ENCODE measurements at places on chromosomes 5 and 9. TPM values are rescaled to one million over a fixed set of nuclear protein-coding genes. Genes with fewer than 3 reads are reported as not detected.

SIT1 gene
- polyA plus RNA-seq, result 13.2 TPM

TAF1L gene
- polyA plus RNA-seq, result not detected

PRDM9 gene
- not detected for polyA plus RNA-seq

ZNF618 gene
- polyA plus RNA-seq, result 12.1 TPM

PCDHA12 gene
- 5.1 TPM for polyA plus RNA-seq

WDR5 gene
- polyA plus RNA-seq, result 38.1 TPM

IDNK gene
- polyA plus RNA-seq, result 0.94 TPM

FOXE1 gene
- 0.12 TPM for polyA plus RNA-seq

TUSC1 gene
- polyA plus RNA-seq, result 6.4 TPM

ADAMTSL2 gene
- polyA plus RNA-seq, result 0.21 TPM

SLC46A2 gene
- not detected for polyA plus RNA-seq

GRCh38 chr9:133386338-133386737 lies 10.2 kb downstream of the STKLD1 start:
- no peak overlapping the region for H3K4me3 ChIP-seq
- no peak overlapping the region for H3K27ac ChIP-seq
- DNase-seq, result no peak

DNA sequence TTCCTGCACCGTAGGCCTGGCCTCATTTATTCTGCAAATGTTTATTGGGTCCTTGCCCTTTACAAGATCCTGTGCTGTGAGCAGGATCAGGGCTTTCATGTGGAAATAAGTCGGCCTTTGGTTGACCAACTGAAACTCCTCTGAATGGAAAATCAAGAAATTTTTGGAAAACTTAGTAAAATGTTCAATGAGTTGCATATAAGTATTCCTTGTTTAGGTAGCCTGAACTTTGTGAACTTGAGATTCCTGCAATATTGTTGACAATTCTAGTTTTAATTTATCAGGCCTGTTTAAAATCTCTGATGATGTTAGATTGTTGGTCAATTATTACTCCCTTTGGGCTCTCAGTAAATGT lies 1.1 kb downstream of the MAML1 start:
- H3K27me3 ChIP-seq, result no peaks in the 10 kb centered on the region
- peak overlapping the region; percentile 90 for H3K27ac ChIP-seq
- peak overlapping the region; percentile 75 for H3K4me3 ChIP-seq
- DNase-seq, result no peak
- H3K36me3 ChIP-seq, result peaks cover 10% of the 10 kb centered on the region

DNA sequence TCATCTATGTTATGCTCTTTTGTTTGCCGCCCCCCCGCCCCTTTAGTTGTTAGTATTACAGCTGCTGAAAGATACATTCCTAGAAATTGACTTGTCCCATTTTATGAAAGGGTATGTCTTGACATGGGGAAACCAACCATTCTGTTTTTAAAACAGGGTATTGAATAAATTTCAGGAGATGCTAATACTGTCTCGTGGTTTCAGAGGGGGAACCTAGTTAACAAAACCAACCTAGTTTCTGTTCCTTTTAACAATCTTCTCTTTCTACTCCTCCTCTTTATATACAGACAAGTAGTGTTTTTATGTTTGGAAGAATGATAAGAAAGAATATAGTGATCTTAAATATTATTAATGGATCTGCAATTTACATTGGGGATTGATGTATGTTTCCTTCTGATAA lies 3.5 kb downstream of the PIP5K1B start:
- no peak overlapping the region for H3K4me3 ChIP-seq
- DNase-seq, result no peak
- peaks cover 23% of the 10 kb centered on the region for H3K4me1 ChIP-seq
- H3K36me3 ChIP-seq, result no peaks in the 10 kb centered on the region
- H3K27me3 ChIP-seq, result peaks cover 42% of the 10 kb centered on the region
- H3K27ac ChIP-seq, result no peak overlapping the region

- no peak for DNase-seq
- no peak overlapping the region for H3K27ac ChIP-seq
- H3K36me3 ChIP-seq, result no peaks in the 10 kb centered on the region
- H3K4me3 ChIP-seq, result peak overlapping the region; percentile 90
- peaks cover 9% of the 10 kb centered on the region for H3K4me1 ChIP-seq
- H3K27me3 ChIP-seq, result no peaks in the 10 kb centered on the region
Observed at GRCh38 chr9:128204858-128205257, 1.7 kb downstream of the DNM1 start.

DNA sequence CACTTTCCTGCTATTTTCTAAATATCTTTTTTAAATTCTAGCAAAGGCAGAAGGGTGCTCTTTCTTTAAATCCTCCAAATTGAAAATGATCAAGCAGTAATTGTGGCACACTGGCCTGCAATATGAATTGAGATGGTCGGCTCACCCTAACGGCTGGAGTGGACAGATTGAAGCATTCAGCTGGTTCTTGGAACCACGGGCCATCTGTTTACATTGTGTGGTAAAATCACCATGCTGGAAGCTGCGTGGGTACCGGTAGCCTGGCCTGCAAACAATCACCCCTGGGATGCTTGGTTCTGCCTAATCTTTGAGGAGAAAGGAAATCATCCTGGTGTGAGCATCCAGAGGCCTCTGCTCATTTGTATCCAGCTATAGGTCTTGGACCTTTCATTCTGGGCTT lies 289.3 kb downstream of the ZNF608 start:
- peaks cover 11% of the 10 kb centered on the region for H3K4me1 ChIP-seq
- no peaks in the 10 kb centered on the region for H3K27me3 ChIP-seq
- H3K36me3 ChIP-seq, result no peaks in the 10 kb centered on the region

DNA sequence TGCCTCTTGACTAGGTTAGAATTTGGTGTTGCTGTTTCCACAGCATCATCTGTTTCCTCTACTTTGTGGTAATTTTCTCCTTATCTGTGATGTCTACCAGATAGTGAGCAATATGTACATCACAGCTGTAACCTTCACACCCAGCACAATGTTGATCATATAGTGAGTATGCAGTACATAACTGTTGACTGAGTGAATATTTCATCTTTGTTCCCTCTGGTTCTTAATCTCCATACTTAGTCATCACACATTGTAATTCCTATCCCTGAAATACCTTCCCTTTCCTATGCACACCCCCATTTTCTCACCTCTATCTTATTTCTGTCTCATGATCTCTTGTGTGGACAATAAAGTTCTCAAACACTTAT lies 115.9 kb downstream of the KIF4B start:
- no peak overlapping the region for H3K4me3 ChIP-seq
- H3K4me1 ChIP-seq, result no peaks in the 10 kb centered on the region
- no peak for DNase-seq
- H3K36me3 ChIP-seq, result no peaks in the 10 kb centered on the region

DNA sequence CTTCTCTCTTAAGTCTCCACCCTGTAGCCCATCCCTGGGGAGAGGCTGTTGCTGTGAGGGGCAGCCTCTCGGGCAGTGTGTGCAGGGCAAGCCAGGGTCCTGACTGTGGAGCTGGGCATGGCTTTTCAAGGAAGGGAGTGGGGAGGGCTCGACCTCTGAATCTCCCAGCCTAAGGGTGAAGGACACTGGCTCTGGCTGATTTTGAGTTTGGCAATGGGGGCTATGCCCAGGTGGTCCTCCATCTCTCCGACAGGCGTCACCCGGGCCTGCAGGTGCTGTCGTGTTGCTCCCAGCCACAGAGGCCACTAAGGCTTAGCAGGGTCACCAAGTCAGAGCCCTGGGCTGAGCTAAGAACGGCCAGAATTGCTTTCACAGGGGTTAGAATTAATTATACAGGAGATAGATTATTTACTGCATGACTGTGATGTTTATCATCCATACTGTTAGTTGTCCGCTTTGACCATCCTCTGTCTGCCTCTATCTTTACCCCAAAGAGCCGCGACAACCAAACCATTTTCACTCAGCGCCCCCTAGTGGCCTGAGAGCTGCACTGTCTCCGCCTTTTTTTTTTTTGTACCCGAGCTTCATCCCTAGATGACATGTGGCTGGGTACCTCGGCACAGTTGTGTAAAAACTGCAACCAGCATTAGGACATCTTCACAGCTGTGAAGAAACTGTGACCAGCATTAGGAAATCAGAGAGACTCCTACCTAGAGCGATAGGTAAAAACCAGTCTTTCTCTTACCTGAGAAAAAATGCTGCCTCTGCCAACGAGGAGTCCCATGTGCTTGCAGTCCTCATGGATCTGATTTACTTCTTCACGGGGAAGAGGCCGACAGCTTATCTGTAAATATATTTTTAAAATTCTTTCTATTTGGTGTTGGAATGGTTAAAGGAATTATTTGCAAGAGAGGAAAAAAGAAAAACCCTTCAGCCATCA lies 44.5 kb downstream of the AGXT2 start:
- H3K4me3 ChIP-seq, result no peak overlapping the region
- peak; percentile 85 for DNase-seq
- H3K27me3 ChIP-seq, result no peaks in the 10 kb centered on the region
- no peaks in the 10 kb centered on the region for H3K36me3 ChIP-seq
- no peak overlapping the region for H3K27ac ChIP-seq

DNA sequence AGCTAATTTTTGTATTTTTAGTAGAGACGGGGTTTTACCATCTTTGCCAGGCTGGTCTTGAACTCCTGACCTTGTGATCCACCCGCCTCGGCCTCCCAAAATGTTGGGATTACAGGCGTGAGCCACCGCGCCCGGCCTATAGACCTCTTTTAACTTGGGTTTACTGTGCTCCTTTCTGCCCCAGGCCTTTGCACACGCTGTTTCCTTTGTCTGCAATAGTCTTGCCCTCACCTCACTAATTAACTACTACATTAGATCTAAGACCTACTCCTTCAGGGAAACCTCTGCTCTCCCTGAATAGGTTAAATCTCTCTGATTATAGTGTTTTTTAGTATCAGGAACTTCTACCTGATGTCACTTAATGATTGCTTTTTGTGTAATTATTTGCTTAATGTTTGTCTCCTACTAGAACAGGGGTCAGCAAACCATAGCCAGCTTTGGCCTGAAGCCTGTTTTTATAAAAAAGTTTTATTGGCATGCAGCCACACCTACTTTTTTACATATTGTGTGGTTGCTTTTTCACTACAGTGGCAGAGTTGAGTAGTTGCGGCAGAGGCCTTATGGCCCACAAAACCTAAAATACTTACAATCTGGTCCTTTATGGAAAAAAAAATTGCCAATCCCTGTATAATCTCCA lies 31.2 kb upstream of the TLE1 start:
- H3K36me3 ChIP-seq, result no peaks in the 10 kb centered on the region
- no peak for DNase-seq
- H3K4me3 ChIP-seq, result no peak overlapping the region
- no peak overlapping the region for H3K27ac ChIP-seq

GRCh38 chr5:73701566-73701965 lies 75.6 kb downstream of the ARHGEF28 start:
- DNase-seq, result no peak
- H3K27ac ChIP-seq, result no peak overlapping the region
- H3K4me3 ChIP-seq, result no peak overlapping the region
- H3K4me1 ChIP-seq, result no peaks in the 10 kb centered on the region
- H3K36me3 ChIP-seq, result no peaks in the 10 kb centered on the region
- no peaks in the 10 kb centered on the region for H3K27me3 ChIP-seq

- H3K27me3 ChIP-seq, result no peaks in the 10 kb centered on the region
- H3K27ac ChIP-seq, result no peak overlapping the region
- H3K36me3 ChIP-seq, result no peaks in the 10 kb centered on the region
- H3K4me1 ChIP-seq, result peaks cover 7% of the 10 kb centered on the region
Observed at GRCh38 chr5:135222771-135223170, 176.3 kb downstream of the MACROH2A1 start.

DNA sequence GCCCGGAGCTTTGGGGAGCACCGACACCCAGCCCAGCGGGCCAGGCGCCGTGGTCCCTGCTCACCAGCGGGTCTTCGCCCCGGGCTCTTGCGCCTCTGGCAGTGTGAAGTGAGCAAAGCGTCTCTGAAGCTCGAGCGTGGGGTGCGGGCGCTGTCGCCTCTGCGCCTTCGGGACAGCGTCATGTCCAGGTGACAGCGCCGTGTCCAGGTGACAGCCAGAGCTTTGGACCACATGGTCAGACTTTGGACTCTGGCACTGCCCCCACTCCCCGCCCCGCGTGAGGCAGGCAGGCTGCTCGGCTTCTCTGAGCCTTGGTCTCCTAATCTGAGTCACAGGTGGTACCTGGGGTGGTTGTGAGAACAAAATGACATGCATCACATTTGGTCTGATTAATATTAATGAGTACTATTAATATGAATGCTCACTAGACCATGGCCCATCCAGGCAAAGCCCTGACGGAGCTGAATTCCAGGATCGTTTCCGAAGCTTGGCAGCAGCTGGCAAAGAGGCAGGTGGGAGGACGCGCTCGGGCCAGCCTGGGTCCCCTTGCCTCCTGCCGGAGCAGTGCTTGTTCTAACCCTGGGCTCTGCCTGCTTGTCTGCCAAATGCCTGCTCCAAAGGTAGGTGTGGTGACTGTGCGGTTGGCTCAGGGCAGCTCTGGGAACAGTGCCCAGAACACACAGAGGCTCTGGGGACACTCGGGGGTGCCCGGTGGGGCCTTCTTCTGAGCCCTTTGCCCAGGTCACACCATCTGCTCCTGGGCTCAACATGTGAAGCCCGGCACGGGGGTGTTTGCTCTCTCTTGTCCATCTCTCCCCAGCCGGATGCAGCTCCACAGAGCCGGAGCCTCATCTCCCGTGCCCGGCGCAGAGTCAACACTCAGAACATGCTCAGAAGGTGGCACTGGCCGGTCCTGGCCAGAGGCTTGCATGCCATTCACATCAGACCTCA lies 157.1 kb downstream of the OLFM1 start:
- no peaks in the 10 kb centered on the region for H3K36me3 ChIP-seq
- DNase-seq, result no peak
- no peaks in the 10 kb centered on the region for H3K4me1 ChIP-seq
- no peak overlapping the region for H3K4me3 ChIP-seq

DNA sequence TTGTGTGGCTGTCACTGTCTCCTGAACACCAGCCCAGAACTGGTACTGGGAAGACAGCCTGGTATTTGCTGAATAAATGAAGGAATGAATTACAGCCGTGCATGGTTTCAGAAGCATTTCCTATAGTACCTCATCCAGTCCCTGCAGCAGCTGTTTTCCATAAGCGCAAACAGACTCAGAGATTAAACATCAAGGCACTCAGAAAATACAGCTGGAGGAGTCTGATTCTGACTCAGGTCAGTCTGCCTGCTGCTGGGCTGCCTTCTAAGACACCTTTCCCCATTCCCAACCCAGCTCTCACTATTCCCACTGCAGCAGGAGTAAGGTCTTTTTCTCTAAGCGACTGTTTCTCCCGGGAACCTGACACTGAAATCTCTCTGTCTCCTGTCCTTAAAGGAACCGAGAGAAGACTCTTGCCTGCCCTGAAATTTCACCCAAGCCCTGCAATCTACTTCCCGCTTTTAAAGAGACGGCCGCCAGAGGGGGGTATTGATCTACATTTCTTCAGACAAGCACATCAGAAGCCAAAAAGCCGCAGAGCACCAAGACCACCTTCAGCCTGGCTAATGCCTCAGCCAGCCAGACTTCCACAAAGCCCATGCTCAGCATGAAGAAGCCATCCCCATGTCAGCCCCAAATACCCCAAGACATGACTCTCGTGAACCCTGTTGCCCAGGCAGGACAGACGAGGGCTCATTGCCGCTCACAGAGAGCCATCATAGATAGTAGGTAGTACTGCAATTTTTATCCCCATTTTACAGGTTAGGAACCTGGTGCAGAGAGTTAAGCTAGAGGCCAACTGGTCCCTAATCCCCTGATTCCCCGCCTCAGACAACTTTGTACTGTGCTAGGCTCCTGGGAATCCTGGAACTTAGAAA lies 5.4 kb upstream of the FOXI1 start:
- H3K4me3 ChIP-seq, result no peak overlapping the region
- no peaks in the 10 kb centered on the region for H3K27me3 ChIP-seq
- no peak overlapping the region for H3K27ac ChIP-seq
- H3K4me1 ChIP-seq, result no peaks in the 10 kb centered on the region
- H3K36me3 ChIP-seq, result no peaks in the 10 kb centered on the region

GRCh38 chr5:113075019-113075418 lies 98.4 kb downstream of the DCP2 start:
- H3K36me3 ChIP-seq, result no peaks in the 10 kb centered on the region
- H3K4me3 ChIP-seq, result no peak overlapping the region
- no peaks in the 10 kb centered on the region for H3K27me3 ChIP-seq
